PC-3 (cell line): ENCODE measurements at places on chromosomes 5 and 9.
A peak's percentile ranks its signal among the peaks of the same experiment; 100 is the strongest.

DNA sequence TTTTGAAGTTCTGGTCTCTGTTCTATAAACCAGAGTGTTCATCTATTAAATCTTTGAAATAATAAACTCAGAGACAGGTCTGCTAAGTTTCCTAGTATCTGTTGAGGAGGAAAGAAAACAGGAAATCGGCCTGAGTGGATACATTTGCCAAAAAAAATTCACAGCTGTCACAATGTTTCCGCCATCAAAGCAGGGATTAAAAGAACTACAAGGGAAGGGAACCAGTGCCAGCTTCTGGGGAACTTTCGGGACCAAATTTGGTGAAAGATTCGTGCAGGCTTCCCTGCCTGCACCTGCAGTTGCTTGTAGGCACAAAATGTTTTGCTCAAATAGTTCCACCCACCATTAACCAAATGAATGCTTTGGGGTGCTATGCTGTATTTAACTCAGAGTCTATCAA lies 267.5 kb downstream of the MSX2 start:
- H3K27ac ChIP-seq = no peak overlapping the region
- DNase-seq = no peak
- no peaks in the 10 kb centered on the region for H3K36me3 ChIP-seq
- H3K4me1 ChIP-seq = no peaks in the 10 kb centered on the region

DNA sequence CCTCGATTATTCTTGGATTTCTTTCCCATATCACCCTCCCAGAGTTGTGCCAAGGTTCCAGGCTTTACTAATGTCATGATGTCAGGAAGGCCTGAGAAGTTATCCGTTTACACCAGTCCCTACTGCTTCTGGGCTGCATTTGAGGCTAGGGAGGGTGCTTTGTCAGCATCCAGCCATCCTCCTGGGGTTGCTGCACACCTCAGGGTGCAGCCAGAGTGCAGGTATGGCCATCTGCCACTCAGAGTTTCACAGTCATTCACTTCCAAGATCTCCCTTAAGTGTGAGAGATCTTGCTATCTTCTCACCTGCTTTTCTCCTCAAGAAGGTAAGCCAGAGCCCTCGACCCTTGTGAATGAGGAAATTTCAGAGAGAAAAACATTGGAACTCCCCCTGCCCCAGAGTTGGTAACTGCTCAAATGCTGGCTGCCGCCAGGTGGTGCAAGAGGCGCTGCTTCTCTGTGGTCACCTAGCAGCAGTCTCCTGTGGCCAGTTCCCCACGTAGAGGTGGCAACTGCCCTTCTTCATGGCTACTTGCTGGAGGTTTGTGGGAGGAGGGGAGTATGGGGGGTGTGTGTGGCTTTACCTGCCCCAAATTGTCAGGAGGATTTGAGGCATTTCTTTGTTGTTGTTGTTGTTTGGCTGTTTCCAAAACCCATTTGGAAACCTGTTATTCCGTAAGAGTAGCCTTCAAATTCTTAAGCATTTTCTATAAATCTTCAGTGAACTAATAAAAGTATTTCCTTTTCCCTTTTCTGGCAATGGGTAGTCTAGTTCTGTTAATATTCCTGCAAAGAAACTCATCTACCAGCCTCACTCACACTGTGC lies 259.6 kb upstream of the DMRT1 start:
- no peaks in the 10 kb centered on the region for H3K27me3 ChIP-seq
- no peaks in the 10 kb centered on the region; the same call in 1 of the 2 replicates for H3K4me1 ChIP-seq
- peak; percentile 15 for DNase-seq

DNA sequence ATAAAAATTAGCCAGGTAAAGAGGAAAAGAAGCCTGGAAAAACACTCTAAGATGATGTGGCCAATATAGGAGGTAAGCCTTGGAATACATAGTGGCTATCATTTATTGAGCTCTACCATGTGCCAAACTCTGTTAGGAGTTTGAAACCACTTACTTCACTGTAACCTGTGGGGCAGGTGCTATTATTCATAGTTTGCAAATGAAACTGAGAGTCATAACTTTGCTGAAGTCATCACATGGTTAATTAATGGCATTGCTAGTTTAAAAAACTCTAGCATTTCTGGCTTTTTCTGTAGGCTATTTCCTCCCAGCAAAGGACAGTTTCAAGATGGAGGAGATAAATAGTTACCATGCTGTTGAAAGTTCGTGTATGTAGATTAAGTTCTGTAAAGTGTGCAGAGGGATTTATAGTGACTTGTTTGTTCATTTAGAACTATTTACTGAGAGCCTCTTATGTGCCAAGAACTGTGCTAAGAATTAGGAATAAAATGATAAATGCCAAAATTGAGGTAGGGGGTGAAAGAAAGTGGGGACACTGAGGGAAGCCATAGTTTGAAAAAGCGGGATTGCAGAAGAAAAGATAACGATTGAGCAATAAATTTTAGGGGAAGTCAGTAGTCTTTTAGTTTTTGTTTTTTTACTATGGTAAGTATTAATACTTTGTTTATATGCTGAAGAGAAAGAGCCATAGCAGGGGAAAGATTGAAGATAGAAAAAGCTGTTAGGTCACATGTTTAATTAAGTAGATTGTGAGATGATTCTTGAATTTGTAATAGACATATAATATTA lies 57.2 kb downstream of the WDR70 start:
- H3K36me3 ChIP-seq = no peaks in the 10 kb centered on the region
- no peaks in the 10 kb centered on the region for H3K4me1 ChIP-seq
- DNase-seq = no peak
- no peak overlapping the region for H3K4me3 ChIP-seq
- no peaks in the 10 kb centered on the region for H3K27me3 ChIP-seq
- no peak overlapping the region for H3K27ac ChIP-seq

GRCh38 chr9:80968611-80969010 lies 720.7 kb downstream of the TLE1 start:
- H3K27ac ChIP-seq = no peak overlapping the region
- peak; percentile 29 for DNase-seq
- no peaks in the 10 kb centered on the region for H3K36me3 ChIP-seq
- H3K27me3 ChIP-seq = no peaks in the 10 kb centered on the region
- no peaks in the 10 kb centered on the region for H3K4me1 ChIP-seq

DNA sequence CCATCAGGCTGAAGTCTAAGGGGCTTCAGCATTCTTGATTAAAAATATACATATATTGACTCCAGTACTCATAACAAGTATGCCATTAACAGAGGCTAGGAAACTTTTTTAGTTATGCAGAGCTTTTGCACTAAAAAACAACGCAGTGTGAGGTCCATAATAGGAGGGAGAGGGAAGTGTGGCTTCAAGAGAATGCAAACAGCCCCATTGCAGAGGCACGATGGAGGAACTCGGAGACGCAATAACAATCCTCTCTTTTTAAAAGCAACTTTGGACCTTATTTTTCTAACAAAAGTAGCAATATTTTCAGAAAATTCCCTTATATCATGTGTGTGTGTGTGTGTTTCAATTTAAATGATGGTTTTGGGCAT lies 150.0 kb upstream of the PTCH1 start:
- DNase-seq = no peak
- no peaks in the 10 kb centered on the region for H3K4me1 ChIP-seq
- no peak overlapping the region for H3K4me3 ChIP-seq
- H3K27ac ChIP-seq = no peak overlapping the region
